Smooth muscle cell of the coronary artery (primary cell): ENCODE measurements at places on chromosomes 7 and 10. TPM values are rescaled to one million over a fixed set of nuclear protein-coding genes. Genes with fewer than 3 reads are reported as not detected.

The ATAD1 gene
- total RNA-seq, result 20.8 and 30.8 TPM in 2 replicates

The FGFR2 gene
- 0.23 TPM in 1 of 2 replicates, not detected in the other for total RNA-seq

The H2BK1 gene
- total RNA-seq, result not detected in 2 replicates

The OR6B1 gene
- total RNA-seq, result not detected in 2 replicates

The NPS gene
- not detected in 2 replicates for total RNA-seq

The GFRA1 gene
- total RNA-seq, result under 0.01 and 0.35 TPM in 2 replicates

The CYP3A4 gene
- total RNA-seq, result not detected in 2 replicates

The CYP2C9 gene
- not detected in 2 replicates for total RNA-seq

The SPAM1 gene
- not detected in 2 replicates for total RNA-seq

The VWC2 gene
- not detected in 2 replicates for total RNA-seq

The NEUROD6 gene
- not detected in 2 replicates for total RNA-seq

The ARL4A gene
- 6.3 TPM in 2 replicates for total RNA-seq

The PTN gene
- 1.6 and 9.3 TPM in 2 replicates for total RNA-seq
